GM23338 (cell line): ENCODE measurements at places on chromosomes 16 and 17. TPM values are rescaled to one million over a fixed set of nuclear protein-coding genes. Genes with fewer than 3 reads are reported as not detected.

GRCh38 chr16:58863761-58864160, 129.6 kb upstream of the GOT2 start:
- 0 out of 2 replicates have a peak overlapping the region, but pooled peaks have one; percentile 70 for H3K27ac ChIP-seq
- no peak overlapping the region for H3K4me3 ChIP-seq
- peaks cover 20% of the 10 kb centered on the region for H3K4me1 ChIP-seq

- H3K27ac ChIP-seq, result no peak overlapping the region
- no peaks in the 10 kb centered on the region for H3K36me3 ChIP-seq
- H3K4me1 ChIP-seq, result peaks cover 17% of the 10 kb centered on the region; the same call in 1 of the 2 replicates
- peak; percentile 64 for DNase-seq
- no peak overlapping the region for H3K4me3 ChIP-seq
Observed at GRCh38 chr17:63694229-63694949, 5.5 kb downstream of the LIMD2 start.

The ARL17A gene
- total RNA-seq, result 24.4 and 47.1 TPM in 2 replicates

DNA sequence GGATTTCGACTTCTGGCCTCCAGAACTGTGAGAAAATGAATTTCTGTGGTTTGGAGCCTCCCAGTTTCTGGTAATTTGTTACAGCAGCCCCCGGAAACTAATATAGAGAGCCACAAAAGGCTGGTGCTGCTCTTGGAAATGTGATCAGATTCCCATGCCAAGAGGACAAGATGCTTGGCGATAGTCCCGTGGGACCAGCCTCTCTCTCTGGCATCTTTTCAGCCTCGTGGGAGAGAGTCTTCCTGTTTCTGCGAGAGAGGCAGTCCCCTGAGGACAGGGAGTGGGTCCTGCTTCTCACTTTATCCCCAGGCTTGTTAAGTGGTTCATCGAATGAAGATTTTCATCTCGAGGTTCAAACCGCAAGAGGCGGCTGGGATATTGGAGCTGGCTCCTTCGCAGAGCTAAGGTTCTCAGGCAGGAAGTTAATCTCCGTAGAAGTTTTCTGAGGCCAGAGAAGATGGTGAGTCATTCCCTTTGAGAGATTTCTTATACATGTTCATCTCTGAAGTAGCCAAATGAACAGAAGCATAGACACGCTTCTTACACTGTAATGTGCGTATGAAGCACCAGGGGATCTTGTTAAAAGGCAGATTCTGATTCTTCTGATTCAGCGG, 211.6 kb upstream of the SDK2 start:
- H3K4me3 ChIP-seq, result no peak overlapping the region
- no peaks in the 10 kb centered on the region for H3K4me1 ChIP-seq
- no peak for DNase-seq
- no peak overlapping the region for H3K27ac ChIP-seq
- H3K36me3 ChIP-seq, result no peaks in the 10 kb centered on the region

DNA sequence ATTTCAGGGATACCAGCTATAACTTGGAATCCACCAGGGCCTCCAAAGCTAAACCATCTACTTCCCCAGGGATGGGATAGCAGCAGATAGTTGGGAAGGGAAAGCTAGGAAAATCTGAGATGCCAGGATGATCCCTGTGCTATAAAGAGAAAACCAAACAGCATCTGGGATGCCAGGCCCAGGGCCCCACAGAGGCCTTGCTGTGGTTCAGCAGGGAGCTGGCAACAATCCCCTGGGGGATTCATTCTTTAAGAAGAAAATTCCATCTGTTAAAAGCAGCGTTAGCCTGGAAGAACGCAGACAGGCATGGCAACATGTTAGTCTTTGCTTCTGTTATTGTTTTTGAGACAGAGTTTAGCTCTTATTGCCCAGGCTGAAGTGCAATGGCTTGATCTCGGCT, 16.6 kb downstream of the MYO18A start:
- no peaks in the 10 kb centered on the region for H3K4me1 ChIP-seq
- H3K27me3 ChIP-seq, result no peaks in the 10 kb centered on the region
- H3K4me3 ChIP-seq, result no peak overlapping the region
- no peak for DNase-seq
- H3K27ac ChIP-seq, result no peak overlapping the region

The GUCY2D gene
- 0.07 TPM in 1 of 2 replicates, not detected in the other for total RNA-seq

- H3K4me3 ChIP-seq, result no peak overlapping the region
- no peaks in the 10 kb centered on the region for H3K36me3 ChIP-seq
Observed at GRCh38 chr16:12584488-12585233, 219.0 kb downstream of the CPPED1 start.

The KCNH4 gene
- total RNA-seq, result 0.08 and 0.49 TPM in 2 replicates

- no peak overlapping the region for H3K27ac ChIP-seq
- no peak for DNase-seq
- no peaks in the 10 kb centered on the region for H3K36me3 ChIP-seq
- H3K4me1 ChIP-seq, result peaks cover 12% of the 10 kb centered on the region; the same call in 1 of the 2 replicates
- no peak overlapping the region for H3K4me3 ChIP-seq
Observed at GRCh38 chr17:76189741-76190140, 48.7 kb upstream of the FOXJ1 start.

GRCh38 chr17:75307957-75308731, 18.9 kb upstream of the SLC25A19 start:
- H3K27ac ChIP-seq, result no peak overlapping the region
- H3K27me3 ChIP-seq, result no peaks in the 10 kb centered on the region
- no peaks in the 10 kb centered on the region; the same call in 1 of the 2 replicates for H3K4me1 ChIP-seq
- H3K4me3 ChIP-seq, result no peak overlapping the region
- H3K36me3 ChIP-seq, result no peaks in the 10 kb centered on the region

The AGRP gene
- not detected in 2 replicates for total RNA-seq

DNA sequence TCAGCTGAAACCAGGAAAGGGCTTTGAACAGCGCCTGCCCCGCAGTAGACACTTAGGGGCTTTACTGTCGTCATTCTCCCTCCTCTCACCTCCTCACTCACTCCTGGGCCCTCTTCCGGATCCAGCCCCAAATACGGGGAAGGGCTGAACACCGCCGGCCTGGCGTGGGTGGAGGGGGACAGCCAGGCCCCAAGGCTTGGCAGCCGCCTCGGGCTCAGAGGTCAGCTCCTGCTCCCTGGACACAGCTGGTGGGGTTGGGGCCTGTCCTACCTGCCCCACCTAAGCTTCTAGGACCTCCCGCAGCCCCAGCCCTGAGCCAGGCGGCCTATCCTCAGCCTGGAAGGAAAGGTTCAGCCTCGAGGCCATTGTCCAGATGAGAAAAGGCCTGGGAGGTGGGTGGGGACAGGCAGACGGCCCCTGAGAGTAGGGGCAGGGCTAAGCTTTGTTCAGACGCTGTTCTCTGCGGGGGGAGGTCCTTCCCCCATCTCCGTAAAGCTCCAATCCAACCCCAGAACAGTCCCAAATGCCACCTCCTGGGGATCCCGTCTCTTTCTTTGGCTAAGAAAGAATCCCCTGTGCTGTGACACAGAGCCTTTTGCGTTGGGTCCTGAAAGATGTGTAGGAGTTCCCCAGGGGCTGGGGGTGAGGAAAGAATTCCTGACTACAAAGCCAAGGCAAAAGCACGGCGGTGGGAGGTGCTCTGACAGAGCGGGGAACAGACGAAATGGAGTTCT, 881 bp upstream of the LLGL1 start:
- no peaks in the 10 kb centered on the region for H3K36me3 ChIP-seq
- peak overlapping the region; percentile 65 for H3K4me3 ChIP-seq
- peaks cover 16% of the 10 kb centered on the region for H3K4me1 ChIP-seq
- DNase-seq, result peak; percentile 96
- H3K27me3 ChIP-seq, result no peaks in the 10 kb centered on the region

DNA sequence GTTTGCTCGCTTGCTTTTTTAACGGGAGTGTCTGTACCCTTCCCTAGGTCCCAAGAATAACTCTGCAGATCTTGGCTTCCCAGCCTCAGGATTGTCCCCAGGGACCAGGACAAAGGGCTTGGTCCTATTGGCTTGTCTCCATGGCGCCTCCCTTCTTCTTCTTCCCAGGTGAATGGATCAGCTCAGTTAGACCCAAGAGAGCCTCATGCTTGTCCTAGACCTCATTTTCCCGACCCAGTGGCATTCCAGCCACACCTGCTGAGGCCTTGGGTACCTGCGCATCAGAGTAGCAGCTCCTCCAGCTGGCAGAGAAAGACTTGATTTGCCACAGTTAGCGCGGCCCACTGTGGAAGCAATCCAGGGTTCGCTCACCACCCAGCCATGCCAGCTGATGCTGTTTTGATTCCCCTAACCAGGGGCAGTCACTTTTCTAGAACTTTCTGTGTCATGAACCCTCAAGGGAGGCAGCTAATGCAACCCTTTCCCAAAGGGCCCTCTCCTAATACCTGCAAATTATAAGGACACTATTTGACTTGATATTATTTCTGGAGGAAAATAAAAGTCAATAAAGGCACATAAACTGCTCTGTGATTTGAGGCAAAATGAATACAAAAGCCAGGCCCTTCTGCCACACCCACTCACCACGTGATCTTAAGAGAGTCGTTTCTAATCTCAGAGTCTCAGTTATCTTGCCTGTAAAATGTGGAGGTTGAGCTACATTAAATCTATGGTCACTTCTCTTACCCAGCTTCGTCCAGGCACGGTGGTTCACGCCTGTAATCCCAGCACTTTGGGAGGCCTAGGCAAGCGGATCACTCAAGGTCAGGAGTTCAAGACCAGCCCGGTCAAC, 13.9 kb downstream of the GPR142 start:
- no peaks in the 10 kb centered on the region for H3K36me3 ChIP-seq
- H3K4me1 ChIP-seq, result peaks cover 18% of the 10 kb centered on the region
- no peak overlapping the region for H3K4me3 ChIP-seq
- no peak for DNase-seq
- H3K27ac ChIP-seq, result no peak overlapping the region

The PLXDC1 gene
- total RNA-seq, result 0.28 and 0.39 TPM in 2 replicates

GRCh38 chr17:31695456-31696090, 163.5 kb downstream of the COPRS start:
- H3K27me3 ChIP-seq, result no peaks in the 10 kb centered on the region
- H3K36me3 ChIP-seq, result no peaks in the 10 kb centered on the region
- no peaks in the 10 kb centered on the region for H3K4me1 ChIP-seq
- DNase-seq, result no peak
